ENCODE measurements at places on chromosomes 11 and 22. TPM values are rescaled to one million over a fixed set of nuclear protein-coding genes. Genes with fewer than 3 reads are reported as not detected.

GAS2 gene
- 2.0 TPM for total RNA-seq

AQP11 gene
- 0.18 TPM for total RNA-seq

APLNR gene
- total RNA-seq, result not detected

PRR33 gene
- not detected for total RNA-seq

KMT5B gene
- 37.3 TPM for total RNA-seq

LUZP2 gene
- total RNA-seq, result not detected

CTSD gene
- total RNA-seq, result 92.1 TPM

RAC2 gene
- total RNA-seq, result 592 TPM

SLC22A12 gene
- not detected for total RNA-seq

OR10A2 gene
- total RNA-seq, result not detected

OR8G1 gene
- total RNA-seq, result not detected

OR8D1 gene
- not detected for total RNA-seq

Measured in activated T-helper 1 cell treated with anti-CD3 and anti-CD28 coated beads, Interleukin-12 subunit alpha, Interleukin-12 subunit beta, Interleukin-2, Interleukin-4 antibody, amounts not matched to agents 30 ng/mL and 10 ng/mL and 1 ng/mL, durations not matched to agents 14 hours and 24 hours and 36 hours (primary cell).